ENCODE measurements at places on chromosomes 6 and 20.
A peak's percentile ranks its signal among the peaks of the same experiment; 100 is the strongest.

- no peak for DNase-seq
Measured at GRCh38 chr6:149694921-149695320, 23.0 kb downstream of the LATS1 start.

GRCh38 chr6:35557239-35557638 lies 44.5 kb upstream of the TULP1 start:
- DNase-seq = no peak

DNA sequence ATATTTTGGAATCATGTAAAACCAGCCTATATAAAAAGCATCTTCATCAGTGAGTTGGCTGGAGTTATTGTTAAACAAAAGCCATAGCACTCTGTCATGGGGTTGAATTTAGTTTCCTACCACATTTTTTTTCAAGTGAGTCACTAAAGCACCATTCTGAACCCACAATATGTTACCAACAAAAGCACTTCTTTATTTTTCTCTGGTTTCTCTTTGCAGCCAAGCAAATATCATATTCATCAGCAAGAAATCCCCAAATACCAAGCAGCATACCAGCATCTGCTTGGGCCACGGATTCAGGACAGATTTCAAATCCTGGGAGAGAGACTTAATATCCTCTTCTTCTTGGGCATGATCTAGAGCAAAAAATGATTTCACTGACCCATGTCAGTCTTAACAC lies 441.4 kb downstream of the BCKDHB start:
- peak; percentile 89 for DNase-seq

DNA sequence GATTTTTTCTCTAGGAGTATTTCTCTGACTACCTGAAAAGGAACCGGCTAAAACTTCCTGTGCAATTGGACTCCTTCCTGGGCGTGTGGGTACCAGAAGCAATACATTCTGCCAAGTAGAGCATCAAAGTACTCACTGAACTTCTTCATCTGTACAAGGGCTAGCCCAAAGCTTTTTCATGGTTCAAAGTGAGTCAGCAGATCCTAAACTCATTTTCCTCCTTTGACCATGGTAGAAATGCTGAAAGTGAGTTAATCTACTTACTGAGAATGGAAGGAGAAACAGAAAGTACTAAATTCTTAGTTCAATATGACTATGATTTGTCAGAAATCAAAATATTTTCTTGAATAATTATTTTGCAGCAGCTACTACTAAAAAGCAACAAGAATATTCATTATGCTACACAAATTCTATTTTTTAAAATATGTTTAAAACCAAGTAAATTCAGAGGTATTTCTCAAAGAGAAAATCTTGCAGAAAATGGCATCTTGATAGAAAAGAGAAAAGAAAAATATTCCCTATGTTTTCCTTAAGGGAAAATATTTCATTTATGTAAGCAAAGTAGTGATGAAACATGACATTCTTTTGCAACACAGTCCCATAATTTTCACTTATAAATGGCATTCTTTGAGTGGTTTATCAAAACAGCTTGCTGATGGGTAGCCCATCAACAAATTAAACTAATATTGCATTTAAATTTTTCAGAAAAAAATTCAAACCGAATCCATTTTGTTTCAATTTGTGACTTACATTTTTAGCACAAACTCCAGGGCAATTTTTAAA lies 3.7 kb upstream of the BEND6 start:
- DNase-seq = no peak

DNA sequence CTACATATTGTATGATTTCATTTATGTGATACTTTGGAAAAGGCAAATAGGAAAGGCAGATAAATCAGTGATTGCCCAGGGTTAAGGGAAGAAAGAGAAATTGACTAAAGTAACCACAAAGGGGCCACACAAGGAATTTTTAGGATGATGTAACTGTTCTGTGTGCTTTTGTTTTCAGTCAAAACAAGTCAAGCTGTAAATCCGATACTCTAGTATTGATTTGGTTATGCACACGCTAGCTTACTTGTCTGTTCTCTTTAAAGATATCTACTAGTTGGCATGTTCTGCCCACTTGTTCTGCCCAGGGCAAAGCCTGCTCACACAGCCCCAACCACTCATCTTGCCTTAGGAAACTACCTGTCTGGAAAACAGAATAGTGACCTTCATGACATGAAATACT lies 6.4 kb downstream of the FBXL4 start:
- DNase-seq = no peak

GRCh38 chr20:10921491-10922010 lies 247.8 kb upstream of the JAG1 start:
- DNase-seq = no peak

GRCh38 chr20:5282561-5282960 lies 34.2 kb downstream of the PROKR2 start:
- no peak for DNase-seq

GRCh38 chr6:20669571-20670314 lies 135.5 kb downstream of the CDKAL1 start:
- no peak for DNase-seq

DNA sequence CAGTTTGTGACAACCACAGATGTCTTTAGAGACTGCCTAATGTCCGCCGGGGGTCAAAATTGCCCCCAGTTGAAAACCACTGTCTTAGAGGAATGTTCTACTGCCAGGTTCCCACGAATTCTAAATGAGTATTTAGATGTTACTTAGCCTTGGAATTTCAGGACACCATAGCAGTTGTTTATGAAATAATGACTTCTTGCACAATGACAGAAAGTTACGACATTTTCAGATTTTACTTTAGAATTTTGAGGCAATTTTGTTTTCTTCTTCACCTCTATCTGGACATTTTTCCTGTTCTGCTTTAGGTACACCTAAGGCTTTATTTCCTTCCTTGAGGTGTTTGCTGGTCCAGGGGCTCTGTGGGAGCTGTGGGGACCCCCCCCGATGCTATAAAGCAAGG lies 83.4 kb downstream of the CCDC170 start:
- DNase-seq = no peak

- DNase-seq = no peak
Measured at GRCh38 chr6:112939563-112939962, 592.4 kb downstream of the RFPL4B start.

- no peak for DNase-seq
Measured at GRCh38 chr20:54843865-54844264, 368.5 kb downstream of the DOK5 start.

DNA sequence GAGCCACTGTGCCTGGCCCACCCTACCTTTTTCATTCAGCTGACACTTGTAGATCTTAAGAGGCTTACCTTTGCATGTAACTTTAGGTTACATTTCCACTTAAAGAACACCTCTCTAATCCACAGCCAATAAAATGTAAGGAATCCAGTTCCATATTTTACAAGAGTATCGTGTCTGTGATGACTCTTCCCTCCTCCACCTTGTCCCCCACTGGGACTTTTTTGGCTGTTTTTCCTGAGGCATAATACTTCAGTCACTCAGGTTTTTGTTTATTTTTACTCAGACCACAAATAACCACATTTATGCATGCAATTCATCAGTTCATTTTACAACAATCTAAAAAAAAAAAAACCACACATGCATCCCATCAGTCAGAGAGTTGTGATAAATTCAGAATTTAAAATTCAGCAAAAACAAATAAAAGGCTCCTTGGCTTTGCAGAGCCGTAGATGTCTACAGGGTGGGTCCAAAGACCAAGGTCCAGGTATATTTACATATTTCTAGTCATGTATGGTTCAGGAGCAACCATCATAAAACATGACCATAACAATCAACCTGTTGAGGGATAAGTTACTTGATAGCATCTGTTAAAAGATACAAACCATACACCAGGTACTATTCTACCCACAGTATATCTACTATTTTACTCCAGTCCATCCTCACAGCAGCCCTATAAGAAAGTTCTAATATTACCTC lies 9.9 kb downstream of the ATXN1 start:
- no peak for DNase-seq

DNA sequence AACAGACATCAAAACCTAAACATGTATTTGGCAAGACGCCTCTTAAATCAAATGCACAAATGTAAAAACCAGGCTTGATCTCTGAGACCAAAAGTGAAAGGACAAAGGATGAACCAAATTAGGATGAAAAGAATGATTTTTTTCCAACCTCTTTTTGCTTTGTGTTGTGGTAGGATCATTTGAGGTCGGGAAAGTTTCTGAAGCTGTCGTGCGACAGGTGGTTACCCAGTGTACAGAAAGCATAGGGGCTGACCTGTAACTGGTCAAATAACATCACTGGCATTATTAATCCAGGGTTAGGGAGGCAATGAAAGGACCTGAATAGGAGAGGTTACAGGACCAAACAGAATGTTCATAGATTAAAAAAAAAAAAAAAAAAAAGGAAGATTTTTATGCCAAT lies 18.1 kb upstream of the NOL7 start:
- no peak for DNase-seq

DNA sequence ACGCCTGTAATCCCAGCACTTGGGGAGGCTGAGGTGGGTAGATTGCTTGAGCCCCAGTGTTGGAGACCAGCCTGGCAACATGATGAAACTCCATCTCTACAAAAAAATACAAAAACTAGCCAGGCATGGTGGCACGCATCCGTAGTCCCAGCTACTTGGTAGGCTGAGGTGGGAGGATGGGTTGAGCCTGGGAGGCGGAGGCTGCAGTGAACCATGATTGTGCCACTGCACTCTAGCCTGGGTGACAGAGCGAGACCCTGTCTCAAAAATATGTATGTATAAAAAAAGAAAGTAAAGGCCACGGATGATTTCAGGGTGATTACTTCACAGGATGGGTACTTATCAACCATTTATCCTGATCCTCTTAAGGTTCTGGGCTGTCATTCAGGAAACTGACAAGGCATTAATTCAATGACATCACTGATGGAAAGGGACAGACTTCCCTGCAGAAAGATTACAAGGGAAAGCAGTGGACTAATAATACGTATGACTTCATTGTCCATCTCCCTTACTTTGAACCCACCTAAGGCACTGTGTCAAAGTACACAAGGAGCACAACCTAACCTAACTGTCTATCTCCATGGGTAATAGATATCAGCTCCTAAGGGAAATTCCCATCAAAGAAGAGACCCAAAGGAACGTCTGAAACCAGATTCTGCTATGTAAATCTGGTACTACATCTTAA lies 61.2 kb downstream of the ZMYND8 start:
- no peak for DNase-seq

- no peak for DNase-seq
Measured at GRCh38 chr20:61514396-61514795, 262.3 kb downstream of the CDH4 start.

DNA sequence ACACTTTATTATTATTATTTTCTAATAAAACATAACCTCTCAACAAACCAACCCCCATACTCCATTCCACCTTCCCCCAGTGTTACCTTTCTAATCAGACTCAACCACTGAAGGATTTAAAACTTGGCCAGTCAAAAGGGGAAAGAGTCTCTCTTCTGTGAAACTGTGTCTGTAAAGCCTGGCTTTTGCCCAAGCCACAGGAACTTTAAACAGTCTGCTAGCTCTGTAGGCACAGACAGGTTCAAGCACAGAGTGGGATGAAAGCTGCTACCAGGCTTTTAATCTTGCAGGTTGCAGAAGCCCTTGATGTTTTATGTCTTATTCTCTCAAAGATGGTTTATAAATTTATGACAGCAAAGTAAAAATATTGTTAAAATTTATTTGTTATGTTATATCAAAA lies 585.7 kb downstream of the TENT5A start:
- peak; percentile 21 for DNase-seq

- DNase-seq = no peak
Measured at GRCh38 chr6:12081771-12082170, 69.7 kb downstream of the HIVEP1 start.

DNA sequence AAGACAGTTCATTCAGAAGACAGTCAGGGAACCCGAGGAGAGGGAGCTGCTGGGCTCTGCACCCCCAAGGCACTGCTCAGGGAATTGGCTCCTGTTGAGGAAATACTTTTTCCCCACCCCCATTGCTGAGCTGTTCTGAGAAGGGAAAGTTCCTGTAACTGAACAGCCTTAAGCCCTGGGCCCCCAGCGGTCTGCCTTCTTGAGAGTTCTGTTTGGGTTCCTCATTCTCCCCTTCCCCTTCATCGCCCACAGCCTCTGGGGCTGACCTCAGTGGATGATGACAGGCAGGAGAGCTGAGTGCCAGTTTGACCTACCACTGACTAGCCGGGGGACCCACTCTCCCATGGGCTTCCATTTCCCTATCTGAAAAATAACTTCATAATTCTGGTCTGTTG lies 10.7 kb downstream of the HCK start:
- DNase-seq = no peak

GRCh38 chr6:118746825-118747174 lies 95.4 kb upstream of the CEP85L start:
- no peak for DNase-seq

GRCh38 chr20:35947907-35948306 lies 6.4 kb downstream of the SCAND1 start:
- no peak for DNase-seq

DNA sequence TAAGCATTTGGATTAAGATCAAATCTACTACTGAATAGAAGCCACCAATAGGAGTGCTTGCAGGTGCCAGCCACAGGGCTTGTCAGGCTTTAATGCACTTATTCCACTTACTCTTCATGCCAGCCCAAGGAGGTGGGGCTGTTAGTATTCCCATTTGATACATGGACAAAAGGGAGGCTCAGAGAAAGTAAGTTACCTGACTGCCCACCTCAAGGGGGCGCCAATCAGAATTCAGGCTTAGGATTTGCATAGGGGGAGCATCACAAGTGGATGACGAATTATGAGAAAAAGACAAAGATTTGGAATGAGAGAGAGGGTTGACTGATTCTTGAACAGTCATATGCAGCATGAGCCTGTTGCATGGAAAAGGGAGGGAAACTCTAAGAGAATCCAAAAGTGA lies 188.4 kb upstream of the TSHZ2 start:
- no peak for DNase-seq

DNA sequence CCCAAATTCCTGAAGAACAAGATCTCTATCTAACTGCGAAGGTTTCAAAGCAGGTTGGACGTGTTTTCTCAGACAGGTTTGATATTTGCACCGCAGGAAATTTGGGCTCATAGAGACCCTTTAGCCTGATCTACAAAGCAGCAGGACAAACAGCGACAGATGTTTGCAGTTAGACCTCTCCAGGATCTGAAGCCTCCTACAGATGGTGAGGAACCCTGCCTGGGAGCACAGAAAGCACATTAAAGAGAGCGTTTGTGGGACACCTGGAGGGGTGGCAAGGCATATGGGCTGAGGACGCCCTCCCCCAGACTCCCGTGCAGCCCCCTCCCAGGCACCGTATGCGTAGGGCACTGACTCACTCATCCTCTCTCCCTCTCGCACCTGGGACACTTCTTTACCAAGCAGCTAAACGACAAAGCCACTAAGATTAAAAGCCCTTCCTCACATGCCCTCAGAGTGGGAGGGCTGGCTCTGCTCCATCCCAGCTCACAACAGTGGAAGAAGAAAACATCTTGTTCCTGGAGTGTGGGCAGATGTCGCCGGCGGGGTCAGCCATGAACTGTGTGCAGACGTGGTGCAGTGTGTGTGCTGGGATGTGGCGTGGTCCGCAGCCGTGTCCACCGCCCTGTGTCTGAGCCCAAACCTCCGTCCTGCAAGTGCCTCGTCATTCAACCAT lies 249.7 kb upstream of the AFDN start:
- no peak for DNase-seq
